Breast epithelium (tissue), 4 donors: ENCODE measurements at places on chromosomes 1 and 21. TPM values are rescaled to one million over a fixed set of nuclear protein-coding genes. Genes with fewer than 3 reads are reported as not detected.

DNA sequence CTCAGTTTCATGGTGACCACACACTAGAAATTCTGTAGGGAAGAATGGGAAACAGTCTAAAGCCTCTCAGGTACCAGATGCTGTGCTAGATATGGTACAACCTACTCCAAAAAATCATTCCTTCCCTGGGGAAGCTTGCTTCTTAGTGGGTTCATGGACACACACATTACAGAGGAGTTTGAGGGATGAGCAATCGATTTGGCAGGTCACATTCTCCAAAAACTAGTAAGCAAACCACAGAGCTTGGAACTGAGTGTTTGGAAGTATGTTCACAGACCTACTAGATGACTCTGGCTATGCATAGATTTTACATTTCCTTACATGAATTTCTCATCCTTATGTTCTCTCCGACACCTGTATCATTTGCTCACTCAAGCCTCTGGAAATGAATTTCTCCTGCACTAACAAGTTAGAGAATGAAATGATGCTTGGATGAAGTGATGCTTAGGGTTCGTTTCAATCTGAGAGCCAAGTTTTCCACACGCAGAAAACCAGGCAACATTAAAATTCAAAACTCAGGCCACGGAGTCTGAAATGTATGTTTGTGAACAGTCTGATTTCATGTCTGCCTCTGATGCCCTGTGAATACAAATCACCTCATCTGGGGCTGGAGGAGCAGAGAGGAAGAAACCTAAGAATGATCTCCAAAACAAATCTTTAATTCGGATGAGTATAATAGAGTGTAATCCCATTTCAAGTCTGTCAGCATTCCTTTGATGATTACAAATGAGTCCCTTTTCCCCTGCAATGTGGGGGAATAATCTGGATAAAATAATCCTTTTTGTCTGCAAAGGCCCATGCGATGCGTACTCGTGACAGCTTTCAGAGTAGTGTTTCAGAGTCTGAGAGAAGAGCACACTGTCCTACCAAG is 11.0 kb downstream of the EVA1C start:
- DNase-seq, result no peak

Gene ADAMTS4
- total RNA-seq, result 24.6 TPM

Gene OR2L5
- total RNA-seq, result not detected

DNA sequence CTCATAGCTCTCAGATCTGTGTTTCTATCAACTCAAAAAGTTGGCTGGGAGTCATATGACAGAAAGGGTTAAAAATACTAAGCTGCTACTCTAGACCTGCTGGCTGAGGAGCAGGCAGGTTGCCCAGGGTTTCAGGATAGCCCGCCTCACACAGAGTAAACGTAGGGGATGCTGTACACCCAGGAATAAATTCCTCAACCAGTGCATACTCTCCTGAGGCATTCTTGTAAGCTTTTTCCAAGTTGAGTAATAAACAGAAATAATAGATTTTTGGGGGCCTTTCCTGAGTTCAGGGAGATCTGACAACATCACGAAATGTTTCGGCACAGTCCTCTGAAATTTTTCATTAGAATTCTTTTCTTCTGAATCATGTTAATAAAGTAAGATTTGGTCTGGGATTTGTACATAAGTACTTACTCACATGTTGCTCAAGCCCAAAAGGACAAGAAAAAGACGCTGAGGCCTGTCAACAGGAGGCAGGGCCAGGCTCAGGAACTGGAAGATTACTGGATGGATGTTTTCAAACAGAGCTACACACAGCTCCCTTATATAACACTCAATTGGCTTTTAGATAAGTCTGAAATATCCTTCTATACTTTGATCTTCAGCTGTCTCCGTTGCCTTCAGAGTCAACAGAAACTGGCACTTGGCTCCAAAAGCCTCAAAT is 41.0 kb downstream of the TGFBR3 start:
- no peak for DNase-seq

GRCh38 chr1:36555041-36555440 is 72.3 kb upstream of the CSF3R start:
- DNase-seq, result no peak

DNA sequence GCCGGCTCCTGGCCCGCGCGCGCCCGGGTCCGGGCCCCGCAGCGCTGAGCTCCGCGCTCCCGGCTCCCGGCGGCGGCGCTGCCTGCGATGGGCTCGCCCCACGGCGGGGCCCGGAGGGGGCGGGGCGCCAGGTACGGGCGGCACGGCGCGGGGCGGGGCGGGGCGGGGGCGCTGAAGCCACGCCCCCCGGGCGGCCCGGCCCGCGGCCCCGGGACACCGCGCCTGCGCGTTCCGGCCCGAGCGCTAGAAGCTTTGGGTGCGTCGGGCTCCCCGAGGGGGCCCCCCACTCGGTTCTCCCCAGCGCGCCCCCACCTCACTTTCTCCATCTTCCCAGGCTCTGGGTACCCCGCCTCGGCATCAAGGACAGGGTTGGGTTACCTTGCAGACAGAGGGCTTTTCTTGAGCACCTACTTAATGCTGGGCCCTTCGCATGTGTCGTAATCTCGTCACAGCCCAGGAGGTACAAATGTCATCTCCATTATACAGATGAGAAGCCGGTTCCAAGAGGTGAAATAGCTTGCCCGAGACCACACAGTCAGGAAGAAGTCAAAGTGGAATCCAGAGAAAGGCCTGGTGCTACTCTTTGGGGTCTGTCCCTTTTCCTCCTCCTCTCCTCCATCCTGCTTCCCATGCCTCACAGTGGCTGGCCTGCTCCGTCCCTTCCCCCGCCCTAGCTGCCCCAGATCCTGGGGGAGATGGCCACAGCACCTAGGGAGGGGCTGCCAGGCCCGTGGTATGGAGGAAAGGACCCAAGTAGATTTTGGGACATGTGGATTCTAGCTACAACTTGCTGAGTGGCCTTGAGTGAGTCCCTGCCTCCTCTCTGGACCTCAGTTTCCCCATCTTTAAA is 46.5 kb downstream of the RAP1GAP start:
- DNase-seq, result no peak

GRCh38 chr1:173039626-173040025 is 11.1 kb downstream of the TNFSF18 start:
- no peak for DNase-seq

Gene GBP3
- total RNA-seq, result 44.9 TPM

- no peak for DNase-seq
Observed at GRCh38 chr1:207922554-207922953, 11.6 kb upstream of the CD34 start.

- DNase-seq, result no peak
Observed at GRCh38 chr1:110011527-110012041, 22.8 kb upstream of the STRIP1 start.

- DNase-seq, result no peak
Observed at GRCh38 chr1:234584926-234585325, 25.1 kb downstream of the IRF2BP2 start.

Gene TOR3A
- total RNA-seq, result 35.6 TPM

GRCh38 chr1:19219451-19219850 is 9.4 kb upstream of the UBR4 start:
- no peak for DNase-seq

- DNase-seq, result no peak
Observed at GRCh38 chr1:104699433-104699832, 949.7 kb downstream of the AMY1C start.

GRCh38 chr1:35573198-35574124 is at the start of gene TFAP2E:
Gene TFAP2E (plus strand): TSS chr1:35573314. CDS start chr1:35573578, 264 bp downstream.
- no peak for DNase-seq

Gene PEF1
- total RNA-seq, result 67.8 TPM

Gene PADI2
- total RNA-seq, result 0.32 TPM

Gene CXADR
- total RNA-seq, result 0.32 TPM

DNA sequence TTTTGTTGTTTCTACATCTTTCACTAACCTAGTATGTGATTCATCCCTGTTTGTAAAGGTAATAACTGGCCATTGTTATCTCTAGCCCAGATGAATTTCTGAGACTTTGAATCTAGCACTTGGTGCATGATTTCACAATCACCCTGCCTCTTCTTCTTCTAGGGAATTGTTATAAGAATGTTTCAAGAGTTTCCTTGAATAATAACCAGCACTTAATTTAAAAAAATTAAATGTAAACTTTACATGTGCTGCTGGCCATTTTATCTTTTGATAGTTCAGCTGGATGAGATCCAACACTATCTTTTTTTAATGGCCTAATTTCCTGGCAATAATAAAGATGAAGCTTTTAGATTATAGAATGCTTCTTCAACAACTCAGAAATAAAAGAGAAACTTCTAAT is 31.8 kb downstream of the UBE2U start:
- DNase-seq, result no peak

DNA sequence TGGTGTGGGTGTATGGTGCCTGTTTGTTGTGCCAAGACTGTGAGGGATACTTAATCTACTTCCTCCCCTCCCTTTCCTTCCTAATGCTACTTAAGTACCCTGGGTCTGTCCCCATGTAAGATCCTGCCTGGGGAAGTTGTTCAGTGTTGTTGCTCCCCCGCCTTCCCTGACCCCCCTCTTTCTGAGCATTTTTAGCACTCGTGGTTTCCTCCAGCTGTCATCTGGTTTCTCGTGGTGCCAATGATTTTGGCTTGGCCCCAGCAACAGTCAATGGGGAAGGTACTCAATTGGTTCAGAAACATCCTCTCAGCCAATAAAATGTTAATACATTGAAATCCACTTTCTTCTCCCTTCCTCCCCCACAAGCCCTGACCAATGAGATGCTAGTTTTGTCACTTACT is 8.0 kb upstream of the B4GALT3 start:
- no peak for DNase-seq

Gene CYP4Z1
- 19.2 TPM for total RNA-seq

Gene PDE9A
- total RNA-seq, result 10.5 TPM

Gene MYBPH
- not detected for total RNA-seq

DNA sequence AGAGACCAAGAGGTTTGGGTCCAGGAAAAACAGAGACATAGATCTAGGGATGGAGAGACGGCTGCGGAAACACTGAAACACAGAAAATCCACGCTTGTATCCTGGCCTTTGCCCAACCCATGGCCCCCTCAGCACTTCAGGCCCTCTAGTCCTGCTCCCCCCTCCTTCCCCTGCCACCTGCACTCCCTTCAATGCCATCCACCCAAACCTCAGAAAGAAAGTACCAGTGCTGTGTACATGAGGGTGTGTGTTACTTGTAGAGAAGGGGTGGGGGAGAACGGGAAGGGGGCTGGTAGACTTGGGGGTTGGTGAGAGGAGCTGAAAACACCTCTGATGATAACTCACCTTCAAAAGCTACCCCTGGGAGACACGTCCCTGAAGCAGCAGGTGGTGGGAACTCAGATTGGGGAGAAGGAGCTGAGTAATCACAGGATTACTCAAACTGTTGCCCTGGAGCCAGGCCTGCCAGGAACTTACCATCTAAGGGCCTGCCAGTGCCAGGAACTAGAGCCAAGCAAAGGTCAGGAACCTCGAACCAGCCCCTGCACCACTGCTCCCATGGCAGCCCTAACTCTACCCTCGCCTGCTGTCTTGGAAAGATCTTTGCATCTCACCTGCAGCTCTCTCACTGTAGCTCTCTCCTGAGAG is 11.5 kb downstream of the RORC start:
- no peak for DNase-seq

Gene KDF1
- not detected for total RNA-seq

- DNase-seq, result no peak
Observed at GRCh38 chr1:203870245-203870644, 8.8 kb downstream of the SNRPE start.

- no peak for DNase-seq
Observed at GRCh38 chr1:51956528-51957509, 33.7 kb downstream of the RAB3B start.
